NCI-H2029 treated with DMSO at 0.1 percent for 48 hours (cell line): ENCODE measurements at places on chromosomes 7 and 10.

GRCh38 chr7:83038787-83039186 is 123.9 kb downstream of the PCLO start:
- no peak for DNase-seq

DNA sequence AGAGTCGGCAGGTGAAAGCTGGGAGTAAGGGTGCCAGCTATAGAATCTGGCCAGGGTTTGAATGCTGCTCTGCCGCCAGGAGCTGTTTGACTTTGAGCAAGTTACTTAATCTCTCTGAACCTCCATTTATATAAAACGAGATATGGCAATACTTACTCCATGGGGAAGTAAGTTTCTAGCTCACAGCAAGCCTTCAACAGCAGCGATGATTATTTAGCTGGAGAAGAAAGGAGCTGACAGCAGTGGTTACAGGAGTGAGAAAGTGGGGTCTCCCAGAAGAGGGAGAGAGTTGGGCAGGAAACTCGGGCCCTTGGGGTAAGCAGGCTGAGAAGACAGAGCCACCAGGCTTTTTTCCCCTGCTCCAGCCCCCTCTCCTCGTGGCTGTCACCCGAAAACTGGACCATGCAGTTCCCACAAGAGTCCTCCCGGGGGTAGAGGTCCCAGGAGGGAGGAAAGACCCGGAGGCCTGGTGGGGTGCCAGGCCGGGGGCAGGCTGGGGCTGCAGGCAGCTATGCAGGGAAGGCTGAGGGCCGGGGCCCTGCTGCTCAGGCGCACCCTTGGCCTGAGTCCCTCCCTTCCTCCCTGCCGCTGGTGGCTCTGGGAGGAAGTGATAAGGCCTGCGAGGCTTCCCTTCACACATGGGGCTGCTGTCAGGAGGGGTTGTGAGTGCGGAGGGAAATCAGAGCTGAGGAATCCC is 3.5 kb downstream of the NOS3 start:
- no peak for DNase-seq

- DNase-seq: no peak
Measured at GRCh38 chr10:12193193-12193592, 2.5 kb downstream of the NUDT5 start.

DNA sequence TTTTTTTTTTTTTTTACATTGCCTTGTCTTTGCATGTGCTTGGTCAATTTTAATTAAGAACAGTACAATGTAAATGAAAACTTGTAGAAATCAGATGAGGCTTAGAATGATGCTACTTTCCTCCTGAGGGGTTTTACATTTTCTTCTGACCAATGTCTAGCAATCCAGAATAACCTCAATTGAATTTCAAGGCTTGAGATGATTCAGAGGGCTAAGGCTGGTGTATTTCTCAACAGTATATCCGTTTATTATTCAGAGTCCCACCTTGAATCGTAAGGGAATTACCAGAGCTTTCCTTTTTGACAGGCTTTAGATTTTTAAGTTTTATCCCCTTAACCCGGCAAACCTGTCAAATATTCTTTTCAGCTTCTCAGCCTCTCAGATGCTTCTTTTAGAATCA is 231.2 kb upstream of the STK17A start:
- no peak for DNase-seq

GRCh38 chr7:91894781-91895480 is 14.4 kb upstream of the MTERF1 start:
- no peak for DNase-seq

DNA sequence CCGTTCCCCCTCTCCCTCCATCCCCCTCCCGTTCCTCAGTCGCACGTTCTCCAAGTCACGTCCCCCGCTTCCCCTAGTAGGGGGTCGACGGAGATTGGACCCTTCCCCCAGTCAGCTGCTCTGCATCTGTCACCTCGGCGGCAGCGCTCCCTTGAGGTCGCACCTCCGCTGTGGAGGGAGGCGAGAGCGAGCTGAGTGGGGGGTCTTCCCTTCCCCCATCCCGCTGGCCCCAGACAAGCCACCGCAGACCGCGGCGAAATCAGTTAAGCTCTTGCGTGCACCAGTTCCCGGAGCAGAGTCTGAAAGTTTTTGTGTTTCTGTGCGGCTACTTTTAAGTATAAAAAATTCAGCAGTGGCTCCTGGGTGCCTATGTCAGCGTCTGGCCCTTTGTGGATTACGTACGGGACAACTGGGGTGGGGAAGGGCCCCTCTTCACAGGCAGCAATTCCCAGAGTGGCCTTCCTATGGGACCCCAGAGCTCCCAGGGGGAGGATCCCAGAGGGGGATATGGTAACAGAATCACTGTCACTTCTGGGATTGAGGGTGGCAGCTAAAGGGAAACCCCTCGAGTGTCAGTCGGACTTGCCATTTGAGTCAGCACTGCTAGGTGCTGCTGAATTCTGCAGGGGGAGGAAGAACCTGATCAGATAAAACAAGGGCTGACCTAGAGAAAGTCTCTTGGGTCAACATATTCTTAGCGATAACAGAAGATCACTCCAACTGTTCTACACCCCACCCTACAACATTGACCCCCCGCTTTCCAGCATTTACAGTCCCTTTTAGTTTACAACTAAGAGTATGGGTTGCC is 12.5 kb upstream of the DDIT4 start:
- DNase-seq: no peak

GRCh38 chr7:65430344-65431186 is 56.9 kb downstream of the ZNF92 start:
- DNase-seq: no peak

DNA sequence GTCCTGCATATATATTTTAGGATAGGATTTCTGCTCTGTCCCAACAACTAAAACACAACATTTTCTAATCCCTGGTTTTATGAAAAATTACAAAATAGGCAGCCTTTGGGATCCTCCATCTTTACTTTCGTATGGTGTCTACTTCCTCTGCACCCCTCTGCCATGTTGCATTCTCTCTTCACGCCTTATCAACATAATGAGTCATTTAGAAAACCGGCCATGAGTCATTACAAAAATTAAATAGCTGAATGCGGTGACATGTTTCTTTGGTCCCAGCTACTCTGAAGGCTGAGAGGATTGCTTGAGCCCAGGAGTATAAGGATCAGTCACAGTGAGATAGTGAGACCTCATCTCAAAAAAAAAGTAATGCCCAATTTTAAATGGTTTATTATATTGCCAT is 148.1 kb upstream of the CELF2 start:
- no peak for DNase-seq

- no peak for DNase-seq
Measured at GRCh38 chr10:114073395-114074186, 29.9 kb downstream of the ADRB1 start.

- no peak for DNase-seq
Measured at GRCh38 chr7:139830782-139831501, 1.9 kb downstream of the TBXAS1 start.

DNA sequence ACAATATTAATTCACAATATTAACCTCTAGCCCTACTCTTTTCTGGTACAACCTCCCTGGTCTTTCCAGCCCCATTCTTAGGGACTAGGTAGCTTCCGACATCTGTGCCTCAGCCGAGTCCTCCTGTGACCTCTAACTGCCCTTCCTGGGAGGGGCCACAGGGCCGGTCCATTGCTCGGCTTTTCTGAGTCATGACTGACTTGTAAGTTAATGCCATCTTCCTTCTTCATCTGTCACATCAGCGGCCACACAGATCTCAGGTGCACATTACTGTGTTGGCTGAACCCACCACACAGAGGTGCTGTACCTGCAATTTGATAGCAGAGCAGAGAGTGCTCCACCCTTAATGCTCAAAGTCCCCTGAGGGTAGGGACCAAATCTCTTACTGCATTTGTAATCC is 4.1 kb upstream of the CPA4 start:
- DNase-seq: no peak

GRCh38 chr10:22315455-22316285 is 518 bp upstream of the COMMD3 start:
- no peak for DNase-seq

DNA sequence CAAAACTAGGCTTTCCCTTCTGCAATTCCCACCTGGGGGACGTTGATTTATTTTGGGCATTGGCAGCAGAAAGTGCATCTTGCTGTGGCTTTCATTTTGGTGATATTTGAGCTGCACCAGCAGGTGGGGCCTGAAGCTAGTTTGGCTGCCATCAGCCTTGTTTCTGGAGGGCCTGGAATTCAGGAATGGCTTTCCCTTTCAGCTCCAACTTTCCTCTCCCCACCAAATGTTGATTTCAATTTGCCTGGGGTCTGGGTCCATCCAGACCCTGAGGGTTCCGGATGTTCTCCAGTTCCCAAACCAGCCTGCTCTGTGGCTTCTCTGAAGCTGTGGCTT is 640.4 kb downstream of the TYW1 start:
- no peak for DNase-seq

DNA sequence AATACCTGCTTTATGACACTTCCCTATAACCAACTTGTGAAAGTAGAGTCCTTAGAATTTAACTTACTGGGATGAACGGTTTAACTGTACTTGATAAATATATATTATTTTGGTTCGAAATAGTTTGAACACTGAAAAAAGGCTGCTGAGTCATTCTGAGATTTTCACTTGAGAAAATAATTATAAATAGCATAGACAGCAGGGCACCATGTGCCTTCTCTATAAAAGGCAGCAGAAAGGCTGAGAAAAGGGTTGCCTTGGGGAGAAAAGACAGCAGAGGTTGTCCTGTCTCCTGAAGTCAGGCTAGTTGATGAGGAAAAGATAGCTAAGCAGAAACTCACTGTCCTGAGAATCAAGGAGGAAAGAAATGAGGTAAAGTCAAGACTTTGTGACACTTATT is 92.4 kb downstream of the CTTNBP2 start:
- DNase-seq: no peak

DNA sequence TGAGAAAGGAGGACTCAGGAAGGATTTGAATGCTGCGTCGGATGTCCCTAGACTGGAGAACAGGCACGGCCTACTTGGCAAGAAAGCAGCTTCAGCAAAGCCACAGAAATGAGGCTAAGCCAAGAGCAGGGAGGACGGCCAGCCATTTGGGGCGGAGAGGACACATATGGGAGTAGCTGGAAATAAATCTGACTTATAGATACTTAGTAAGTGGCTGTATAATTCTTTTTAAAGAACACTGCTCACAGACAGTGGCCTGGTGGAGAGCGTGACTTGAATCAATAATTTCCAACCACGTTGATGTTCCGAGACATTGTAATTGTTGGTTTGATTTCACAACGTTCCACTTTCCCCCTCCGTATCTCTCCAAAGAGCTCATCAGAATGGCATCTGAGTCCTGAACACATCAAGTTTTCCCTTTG is 67.7 kb upstream of the JCAD start:
- DNase-seq: no peak

GRCh38 chr10:132326344-132326889 is 5.6 kb upstream of the LRRC27 start:
- DNase-seq: no peak

DNA sequence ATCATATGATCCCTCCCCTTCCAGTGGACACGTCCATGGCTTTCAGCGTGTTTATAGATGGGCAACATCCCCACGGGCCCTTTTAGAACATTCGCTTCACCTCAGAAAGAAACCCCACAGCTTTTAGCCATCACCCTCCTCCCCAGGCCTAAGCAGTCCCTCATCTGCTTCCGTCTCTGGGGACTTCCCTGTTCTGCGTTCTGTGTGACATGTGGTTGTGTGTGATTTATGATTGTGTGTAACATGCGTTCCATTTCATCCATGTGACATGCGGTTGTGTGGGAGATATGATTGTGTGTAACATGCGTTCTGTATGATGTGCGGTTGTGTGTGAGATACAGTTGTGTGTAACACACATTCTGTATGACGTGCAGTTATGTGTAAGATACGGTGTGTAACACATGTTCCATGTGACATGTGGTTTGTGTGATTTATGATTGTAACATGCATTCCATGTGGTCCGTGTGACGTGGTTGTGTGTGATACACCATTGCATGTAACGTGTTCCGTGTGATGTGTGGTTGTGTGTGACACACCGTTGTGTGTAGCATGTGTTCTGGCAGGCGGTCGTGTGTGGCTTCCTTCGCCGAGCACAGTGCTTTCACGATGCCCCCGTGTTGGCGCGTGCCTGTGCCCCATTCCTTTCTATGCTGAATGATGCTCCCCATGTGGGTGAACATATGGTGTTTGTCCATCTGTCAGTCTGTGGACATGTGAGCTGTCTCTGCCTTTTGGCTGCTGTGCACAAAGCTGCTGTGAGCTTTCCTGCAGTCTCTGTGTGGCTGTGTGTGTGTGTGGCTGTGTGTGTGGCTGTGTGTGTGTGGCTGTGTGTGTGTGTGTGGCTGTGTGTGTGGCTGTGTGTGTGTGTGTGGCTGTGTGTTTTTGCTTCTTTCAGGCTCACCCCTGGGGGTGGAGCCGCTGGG is 26.2 kb downstream of the PWWP2B start:
- no peak for DNase-seq

DNA sequence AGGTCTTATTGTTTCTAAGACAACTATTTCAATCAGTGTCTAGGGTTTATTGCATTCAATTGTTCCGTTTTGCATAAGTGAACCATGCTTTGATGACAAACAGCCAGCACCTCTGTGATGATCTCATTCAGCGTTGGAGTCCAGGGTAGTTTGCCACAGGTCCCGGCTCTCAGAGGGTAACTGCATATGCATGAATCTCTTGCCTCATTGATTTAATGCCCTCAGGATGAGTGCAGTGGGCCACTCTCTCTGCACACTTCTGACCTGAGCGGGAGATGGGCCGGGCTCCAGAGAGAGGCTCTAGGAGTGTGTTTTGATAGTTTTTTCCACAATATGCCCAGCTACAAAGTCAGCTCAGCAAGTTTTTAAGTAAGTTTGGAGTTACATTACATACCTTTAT is 83.9 kb downstream of the HECW1 start:
- no peak for DNase-seq

DNA sequence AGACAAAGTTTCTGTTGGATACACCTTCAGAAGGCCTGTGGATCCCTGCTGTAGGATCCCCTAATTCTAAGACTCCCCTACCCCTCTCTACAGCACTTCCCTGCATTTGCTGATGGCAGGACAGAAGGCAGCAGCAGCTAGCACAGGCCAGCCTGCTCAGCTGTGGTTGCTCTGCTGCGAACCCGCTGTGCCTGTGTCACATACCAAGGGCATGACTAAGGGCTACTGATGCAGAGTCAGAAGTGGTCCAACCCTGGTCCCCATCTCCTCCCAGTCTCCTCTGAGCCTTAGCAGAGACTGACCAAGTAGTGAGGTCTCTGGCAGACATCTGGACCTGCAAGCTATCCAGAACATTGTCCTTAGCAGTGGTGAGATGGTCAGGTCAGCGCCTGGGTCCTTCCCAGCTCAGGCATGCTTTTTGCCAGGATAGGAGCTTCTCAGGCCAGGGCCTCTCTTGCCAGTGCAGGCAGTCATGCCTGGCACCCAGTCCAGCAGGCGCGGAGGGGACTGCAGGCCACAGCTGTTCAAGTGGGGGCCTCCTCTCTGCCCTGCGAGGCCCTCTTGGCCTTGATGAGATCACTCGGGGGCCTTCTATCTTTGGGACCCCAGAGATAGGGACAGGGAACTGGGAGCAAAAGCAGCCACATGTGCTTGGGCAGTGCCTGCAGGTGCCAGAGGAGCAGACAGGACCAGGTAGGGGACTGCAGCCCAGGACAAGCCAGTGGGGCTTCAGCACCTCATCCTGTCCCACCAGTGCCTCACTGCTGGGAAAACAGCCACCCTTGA is 146.4 kb downstream of the ZNF248 start:
- no peak for DNase-seq

GRCh38 chr10:111247781-111248389 is 171.1 kb downstream of the ADRA2A start:
- no peak for DNase-seq

- DNase-seq: no peak
Measured at GRCh38 chr7:127692200-127692599, 40.2 kb downstream of the SND1 start.

- DNase-seq: no peak
Measured at GRCh38 chr10:131020775-131021174, 290.7 kb downstream of the TCERG1L start.

- no peak for DNase-seq
Measured at GRCh38 chr10:62759599-62760175, 44.8 kb upstream of the ADO start.

GRCh38 chr7:155483245-155483644 is 25.3 kb downstream of the EN2 start:
- no peak for DNase-seq
